ENCODE measurements at places on chromosomes 3 and 15. TPM values are rescaled to one million over a fixed set of nuclear protein-coding genes. Genes with fewer than 3 reads are reported as not detected.

Gene TRNT1
- 5.8 TPM for total RNA-seq

Gene NR2F2
- total RNA-seq = 26.7 TPM

Gene CCPG1
- 81.4 TPM for total RNA-seq

Gene COL6A6
- total RNA-seq = 4.0 TPM

Gene PIK3CA
- total RNA-seq = 15.5 TPM

Gene GOLGA6B
- total RNA-seq = not detected

Gene NLGN1
- total RNA-seq = 1.3 TPM

Gene CCR3
- total RNA-seq = not detected

GRCh38 chr3:72275331-72275751, 490.4 kb upstream of the PROK2 start:
- no peak for DNase-seq

GRCh38 chr15:31080591-31081014, 20.9 kb downstream of the TRPM1 start:
- DNase-seq = peak; percentile 66

GRCh38 chr3:120286465-120286864, 1.4 kb upstream of the GPR156 start:
- no peak for DNase-seq

- DNase-seq = no peak
These were observed 126.9 kb upstream of the STRIT1 start for GRCh38 chr3:155420406-155420805.

GRCh38 chr15:88083811-88084760, 172.5 kb downstream of the NTRK3 start:
- no peak for DNase-seq

DNA sequence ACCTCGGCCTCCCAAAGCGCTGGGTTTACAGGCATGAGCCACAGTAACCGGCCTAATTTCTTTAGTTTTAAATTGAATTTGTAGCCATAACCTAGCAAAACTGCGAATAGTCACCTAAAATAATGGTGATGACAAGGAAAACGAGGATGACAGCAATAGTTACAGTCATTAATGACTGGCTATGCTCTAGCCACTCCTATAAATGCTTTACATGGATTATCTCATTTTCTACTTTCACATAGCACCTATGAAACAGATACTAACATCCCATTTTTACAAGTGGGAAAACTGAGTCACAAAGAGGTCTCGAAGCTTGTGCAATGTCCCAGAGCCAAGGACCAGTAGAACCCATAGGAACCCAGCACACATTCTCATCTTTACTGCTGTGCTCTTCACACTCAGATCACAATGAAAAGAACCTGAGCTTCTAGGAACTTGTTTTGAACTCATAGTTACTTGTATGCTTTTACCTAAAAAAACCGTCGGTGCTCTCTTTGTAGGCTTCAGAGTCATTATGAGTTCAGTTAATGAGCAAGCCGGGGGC, 39.4 kb downstream of the FBXL22 start:
- no peak for DNase-seq
